ENCODE measurements at places on chromosomes 4 and X.

GRCh38 chr4:2060611-2061185 is 1.6 kb downstream of the NAT8L start:
- DNase-seq, result no peak

DNA sequence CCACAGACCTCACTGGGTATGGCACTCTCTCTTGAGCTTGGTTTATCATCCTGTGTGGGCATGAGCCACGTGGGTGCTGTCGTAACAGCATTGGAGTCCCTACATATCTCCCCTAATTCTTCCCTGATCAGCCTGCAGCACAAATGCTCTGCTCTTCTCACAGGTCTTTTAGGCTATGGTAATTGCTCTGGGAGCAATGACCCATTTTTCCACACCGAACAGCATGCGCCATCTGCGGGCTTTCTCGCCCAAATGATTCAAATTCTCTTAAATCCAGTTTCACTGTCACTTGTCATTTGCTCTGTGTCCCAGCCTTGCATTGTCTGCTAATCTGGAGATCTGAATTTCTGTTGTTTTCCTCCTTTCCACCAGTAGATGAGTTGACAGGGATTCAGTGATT is 48.9 kb upstream of the GATB start:
- DNase-seq, result no peak

DNA sequence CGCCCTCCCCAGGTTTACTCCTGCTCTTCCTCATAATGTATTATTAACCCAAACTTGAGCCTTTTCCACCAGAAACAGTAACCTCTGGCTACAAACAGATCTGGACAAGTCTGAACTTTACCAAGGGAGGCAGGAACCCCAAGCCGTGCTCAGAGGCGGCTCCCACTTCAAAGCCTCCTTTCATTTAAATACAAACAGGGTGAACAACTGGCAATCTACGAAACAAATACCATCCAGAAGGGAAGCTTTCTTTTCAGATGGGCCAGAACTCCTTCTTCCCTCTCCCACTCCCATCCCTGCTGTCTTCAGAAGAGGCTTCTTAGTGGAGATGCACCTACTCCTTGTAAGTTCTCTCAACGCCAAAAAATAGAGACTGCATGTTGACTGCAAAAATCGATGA is 2.1 kb upstream of the GPC4 start:
- DNase-seq, result no peak

- DNase-seq, result no peak
Measured at GRCh38 chrX:21943460-21944135, 3.1 kb downstream of the SMS start.

DNA sequence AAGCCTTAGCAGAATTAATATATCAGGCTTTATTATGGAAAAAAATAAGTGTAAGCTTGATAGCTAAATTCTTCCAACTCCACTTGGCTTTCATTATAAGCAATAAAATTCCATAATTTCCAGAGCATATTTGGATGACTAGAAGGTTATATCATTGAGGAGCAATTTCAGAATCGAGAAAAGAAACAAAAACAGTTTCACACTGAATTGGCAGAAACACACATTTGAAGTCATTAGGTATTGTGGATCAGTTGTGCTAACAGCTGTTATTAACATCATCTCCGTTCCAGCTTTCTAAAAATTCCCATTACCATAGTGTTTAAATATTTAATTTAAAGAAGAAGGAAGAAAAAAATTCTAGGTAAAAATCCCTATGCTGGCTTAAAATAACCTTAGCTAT is 92.6 kb downstream of the ANTXR2 start:
- DNase-seq, result no peak
